ENCODE measurements at places on chromosomes 12 and 14.

DNA sequence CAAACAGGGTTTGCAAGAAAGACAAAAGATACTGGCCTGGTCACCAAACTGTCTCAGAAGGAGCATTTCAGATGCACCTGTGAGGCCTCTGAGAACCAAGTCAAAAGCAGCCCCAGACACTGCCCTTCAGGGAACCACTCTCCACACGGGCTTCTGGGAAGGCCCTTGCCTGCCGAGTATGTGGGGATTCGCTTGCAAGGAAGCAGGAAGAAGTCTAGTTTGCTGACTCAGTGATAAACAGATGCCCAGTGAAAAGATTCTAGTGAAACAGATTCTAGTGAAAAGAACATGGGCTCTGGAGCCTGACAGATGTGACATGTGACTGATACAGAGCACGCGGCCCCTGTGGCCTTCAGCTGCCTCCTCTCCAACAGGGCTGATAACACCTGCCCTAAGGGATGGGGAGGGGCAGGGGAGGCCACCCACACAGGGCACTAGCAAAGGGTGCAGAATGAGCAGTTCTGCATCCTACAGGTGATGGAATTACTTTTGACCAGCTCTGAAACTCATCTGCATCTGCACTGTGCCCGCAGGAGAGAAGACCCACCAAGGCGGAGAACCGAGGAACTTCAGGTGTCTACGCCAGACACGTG, 19.1 kb downstream of the AMN start:
- DNase-seq: no peak

- no peak for DNase-seq
Observed at GRCh38 chr14:95046711-95047681, 110.3 kb downstream of the DICER1 start.

DNA sequence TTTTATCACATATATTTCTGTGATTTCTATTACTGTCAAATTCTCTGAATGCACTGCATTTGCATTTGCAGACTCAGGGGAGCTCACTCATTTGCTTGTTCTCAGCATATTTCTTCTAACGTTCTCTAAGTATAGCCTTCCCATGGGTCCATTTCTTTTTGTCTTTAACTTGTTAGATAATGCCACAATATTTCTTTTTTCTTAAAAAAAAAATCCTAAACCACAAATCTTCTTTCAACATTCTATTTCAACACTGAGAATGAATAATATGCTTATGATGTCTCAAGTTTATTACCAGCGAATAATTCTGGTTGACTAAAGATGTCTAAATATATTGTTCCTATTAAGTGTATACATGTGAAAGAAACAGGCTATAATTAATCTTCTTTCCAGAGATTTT, 200.2 kb downstream of the ANO6 start:
- DNase-seq: no peak

- no peak for DNase-seq
Observed at GRCh38 chr12:42130672-42131402, 13.8 kb downstream of the GXYLT1 start.

- DNase-seq: no peak
Observed at GRCh38 chr14:31476131-31476866, 11.5 kb downstream of the GPR33 start.

GRCh38 chr12:3168223-3169221, 91.3 kb downstream of the TSPAN9 start:
- no peak for DNase-seq

DNA sequence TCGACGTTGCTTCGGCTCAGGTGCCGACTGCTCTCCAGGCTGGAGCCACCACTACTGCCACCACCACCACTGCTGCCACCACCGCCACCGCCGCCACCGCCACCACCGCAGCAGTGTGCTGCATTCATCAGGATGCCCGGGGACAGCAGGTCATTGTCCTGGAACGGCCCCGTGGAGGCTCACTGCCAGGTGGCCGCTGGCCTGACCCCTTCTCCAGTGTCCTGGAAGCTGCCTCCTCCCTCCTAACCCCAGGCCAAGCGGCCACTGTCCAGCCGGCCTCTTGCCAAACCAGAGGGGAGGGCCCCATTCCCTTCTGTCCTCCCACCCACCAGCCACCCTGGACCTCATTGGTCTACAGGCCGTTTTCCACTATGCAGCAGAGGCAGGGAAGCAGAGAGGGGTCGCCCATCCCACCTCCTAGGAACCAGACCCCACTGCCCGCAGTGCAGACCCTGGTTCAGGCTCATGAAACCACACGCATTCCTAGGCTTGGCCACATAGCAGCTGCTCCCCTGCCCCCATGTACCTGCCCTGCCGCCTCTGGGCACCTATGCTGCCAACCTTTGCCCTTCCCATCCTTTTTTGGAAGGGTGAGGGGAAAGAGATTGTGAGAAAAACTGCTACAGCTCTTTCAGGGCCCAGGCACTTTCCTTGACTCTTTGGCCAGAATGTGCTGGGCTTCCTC, 15.2 kb downstream of the ARL6IP4 start:
- DNase-seq: no peak

- no peak for DNase-seq
Observed at GRCh38 chr14:53285064-53285463, 131.9 kb upstream of the DDHD1 start.

DNA sequence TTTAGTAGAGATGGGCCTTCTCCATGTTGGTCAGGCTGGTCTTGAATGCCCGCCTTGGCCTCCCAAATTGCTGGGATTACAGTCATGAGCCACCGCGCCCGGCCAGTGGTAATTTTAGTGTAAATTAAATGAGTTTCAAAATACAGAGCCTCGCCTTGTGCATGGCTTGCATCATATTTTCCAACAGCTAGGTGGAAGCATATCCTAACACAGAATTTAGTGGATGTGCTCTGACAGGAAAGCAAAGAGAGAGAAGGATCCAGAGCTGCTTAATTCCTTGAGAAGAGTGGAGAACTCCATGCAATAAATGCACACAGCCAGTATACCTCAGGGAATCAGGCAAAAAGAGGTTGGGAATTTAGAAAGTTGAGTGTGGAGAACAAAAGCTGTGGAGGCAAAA, 2.5 kb downstream of the OR6C2 start:
- no peak for DNase-seq

- no peak for DNase-seq
Observed at GRCh38 chr12:132657004-132657727, 30.0 kb downstream of the POLE start.

DNA sequence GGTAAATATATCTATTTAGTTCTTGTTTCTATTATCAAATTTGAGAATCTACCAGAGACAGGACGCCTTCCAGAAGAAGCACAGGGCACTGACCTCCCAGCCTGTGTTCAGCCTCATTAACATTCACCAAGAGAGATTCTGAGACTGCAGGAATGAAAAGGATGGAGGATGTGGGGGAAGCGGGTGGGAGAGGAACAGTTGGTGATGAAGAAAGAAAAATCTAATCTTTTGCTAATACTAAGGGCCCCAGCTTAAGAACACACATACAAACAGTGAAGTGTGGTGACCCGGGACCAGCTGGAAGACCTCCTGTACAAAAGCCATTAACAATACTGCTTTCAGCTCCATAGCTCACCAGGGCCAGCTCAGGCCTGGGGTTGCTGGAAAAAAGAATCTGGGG, 160.5 kb downstream of the NUAK1 start:
- DNase-seq: no peak

DNA sequence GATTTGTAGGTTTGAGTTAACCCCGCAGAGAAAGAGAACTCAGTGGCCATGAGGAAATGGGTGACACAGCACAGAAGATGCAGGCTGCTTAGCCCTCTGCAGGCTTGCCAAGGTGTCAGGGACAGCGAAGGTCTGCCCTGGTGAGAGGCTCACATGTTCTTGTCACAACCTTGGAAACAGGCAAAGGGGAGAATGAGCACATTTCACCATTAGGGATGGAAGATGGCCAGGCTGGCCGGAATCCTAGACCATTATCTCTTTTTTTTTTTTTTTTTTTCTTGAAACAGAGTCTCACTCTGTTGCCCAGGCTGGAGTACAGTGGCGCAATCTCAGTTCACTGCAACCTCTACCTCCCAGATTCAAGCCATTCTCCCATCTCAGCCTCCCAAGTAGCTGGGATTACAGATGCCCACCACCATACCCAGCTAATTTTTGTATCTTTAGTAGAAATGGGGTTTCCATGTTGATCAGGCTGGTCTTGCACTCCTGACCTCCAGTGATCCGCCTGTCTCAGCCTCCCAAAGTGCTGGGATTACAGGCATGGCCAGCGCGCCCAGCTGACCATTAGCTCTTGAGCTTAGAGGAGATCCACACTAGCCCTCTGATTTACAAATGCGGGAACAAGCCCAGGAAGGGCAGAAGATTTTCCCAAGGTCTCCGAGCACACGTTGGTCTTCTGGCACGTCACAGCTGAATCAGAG, 34.6 kb downstream of the LTBP2 start:
- DNase-seq: no peak

DNA sequence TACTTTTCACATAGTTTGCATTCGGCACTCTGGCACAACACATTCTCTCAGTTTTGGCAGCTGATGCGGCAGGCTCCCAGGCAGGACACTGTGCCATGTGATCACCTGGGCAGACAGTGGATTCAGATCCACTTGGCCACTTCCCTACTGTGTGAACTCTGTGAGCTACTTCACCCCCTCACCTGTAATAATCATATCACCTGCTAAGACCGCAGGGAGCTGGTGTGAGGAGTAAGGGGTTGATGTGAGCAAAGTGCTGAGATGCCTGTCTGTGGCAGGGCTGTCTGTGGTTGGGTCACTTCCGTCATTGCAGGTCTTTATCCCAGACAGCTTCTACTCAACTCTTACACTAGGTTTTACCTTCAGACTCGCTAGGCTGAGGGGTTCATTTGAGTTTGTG, 50.4 kb upstream of the AMN start:
- no peak for DNase-seq

GRCh38 chr12:92987362-92987761, 58.3 kb upstream of the EEA1 start:
- DNase-seq: no peak

Measured in effector memory CD4-positive, alpha-beta T cell (primary cell).